ENCODE measurements at places on chromosomes 5 and 9.
A peak's percentile ranks its signal among the peaks of the same experiment; 100 is the strongest.

- H3K36me3 ChIP-seq, result peaks cover 1% of the 10 kb centered on the region
- H3K27me3 ChIP-seq, result peaks cover 1% of the 10 kb centered on the region
- no peak overlapping the region for H3K4me3 ChIP-seq
- no peak overlapping the region for H3K27ac ChIP-seq
Observed at GRCh38 chr5:141155540-141156374, 5.9 kb downstream of the PCDHB6 start.

- no peaks in the 10 kb centered on the region for H3K36me3 ChIP-seq
- no peaks in the 10 kb centered on the region for H3K4me1 ChIP-seq
- no peak for DNase-seq
- H3K4me3 ChIP-seq, result no peak overlapping the region
- peaks cover 7% of the 10 kb centered on the region for H3K27me3 ChIP-seq
Observed at GRCh38 chr5:133434336-133434735, 178.0 kb downstream of the FSTL4 start.

DNA sequence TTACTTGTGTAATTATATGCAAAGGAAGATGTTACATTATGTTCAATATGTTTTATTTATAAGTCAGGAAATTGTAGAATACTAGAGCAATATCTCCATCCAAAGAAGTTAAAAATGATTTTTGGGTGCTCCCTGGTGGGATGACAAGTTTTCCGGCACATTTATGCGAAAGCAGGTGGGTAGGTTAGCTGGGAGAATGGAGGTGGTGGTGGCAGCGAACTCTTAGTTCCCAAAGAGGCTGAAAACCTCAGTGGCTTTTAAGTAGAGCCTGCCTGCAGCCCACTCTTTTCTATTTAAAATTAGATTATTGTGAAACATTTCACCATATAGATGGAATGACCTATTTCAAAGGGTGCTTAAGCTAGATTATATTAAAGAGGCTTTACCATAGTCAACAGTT lies 51.8 kb downstream of the ANKRD33B start:
- peaks cover 18% of the 10 kb centered on the region for H3K36me3 ChIP-seq
- H3K27ac ChIP-seq, result no peak overlapping the region
- no peak for DNase-seq
- H3K27me3 ChIP-seq, result no peaks in the 10 kb centered on the region

GRCh38 chr9:74513221-74513620 lies 16.1 kb downstream of the RORB start:
- no peaks in the 10 kb centered on the region for H3K36me3 ChIP-seq
- H3K4me1 ChIP-seq, result no peaks in the 10 kb centered on the region
- H3K4me3 ChIP-seq, result no peak overlapping the region
- no peak for DNase-seq
- peaks cover 1% of the 10 kb centered on the region for H3K27me3 ChIP-seq

DNA sequence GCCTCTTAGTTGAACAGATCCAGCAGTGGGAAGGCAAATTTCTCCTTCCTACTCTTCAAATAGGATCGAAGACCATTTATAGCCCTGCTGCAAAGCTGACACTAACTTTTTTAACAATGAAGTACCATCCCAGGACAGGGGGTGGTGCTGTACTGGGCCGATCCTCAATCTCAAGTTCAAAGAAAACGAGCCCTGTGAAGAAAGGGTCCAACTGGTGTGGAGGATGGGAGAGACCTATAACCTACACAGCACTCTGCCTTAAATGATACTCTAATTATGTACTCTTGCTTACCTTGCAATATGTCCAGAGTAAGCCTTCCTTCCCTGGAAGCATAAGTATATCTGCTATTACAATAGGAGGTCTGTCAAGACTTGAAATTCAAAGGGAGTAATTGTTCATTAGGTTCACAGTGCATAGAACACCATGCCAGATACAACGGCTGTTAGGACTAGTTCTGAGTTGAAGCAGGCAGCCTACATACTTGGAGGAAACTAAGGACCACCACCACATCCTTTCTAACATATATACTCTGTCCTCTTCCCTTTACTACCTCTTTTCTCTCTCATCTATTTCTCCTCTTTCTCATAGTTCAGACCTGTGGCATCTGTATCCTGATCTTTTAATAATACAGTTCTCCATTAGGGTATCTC lies 6.2 kb downstream of the ETF1 start:
- H3K27me3 ChIP-seq, result no peaks in the 10 kb centered on the region
- DNase-seq, result no peak
- peak overlapping the region; percentile 33 for H3K27ac ChIP-seq

- no peak overlapping the region for H3K27ac ChIP-seq
- peaks cover 21% of the 10 kb centered on the region for H3K27me3 ChIP-seq
- H3K4me3 ChIP-seq, result peak overlapping the region; percentile 78
- peaks cover 12% of the 10 kb centered on the region for H3K4me1 ChIP-seq
Observed at GRCh38 chr5:114360816-114361723, 800 bp upstream of the KCNN2 start.

- no peak overlapping the region for H3K4me3 ChIP-seq
- H3K27ac ChIP-seq, result no peak overlapping the region
- peaks cover 14% of the 10 kb centered on the region for H3K27me3 ChIP-seq
- DNase-seq, result no peak
- H3K4me1 ChIP-seq, result no peaks in the 10 kb centered on the region
Observed at GRCh38 chr9:98879094-98879962, 64.4 kb upstream of the COL15A1 start.

DNA sequence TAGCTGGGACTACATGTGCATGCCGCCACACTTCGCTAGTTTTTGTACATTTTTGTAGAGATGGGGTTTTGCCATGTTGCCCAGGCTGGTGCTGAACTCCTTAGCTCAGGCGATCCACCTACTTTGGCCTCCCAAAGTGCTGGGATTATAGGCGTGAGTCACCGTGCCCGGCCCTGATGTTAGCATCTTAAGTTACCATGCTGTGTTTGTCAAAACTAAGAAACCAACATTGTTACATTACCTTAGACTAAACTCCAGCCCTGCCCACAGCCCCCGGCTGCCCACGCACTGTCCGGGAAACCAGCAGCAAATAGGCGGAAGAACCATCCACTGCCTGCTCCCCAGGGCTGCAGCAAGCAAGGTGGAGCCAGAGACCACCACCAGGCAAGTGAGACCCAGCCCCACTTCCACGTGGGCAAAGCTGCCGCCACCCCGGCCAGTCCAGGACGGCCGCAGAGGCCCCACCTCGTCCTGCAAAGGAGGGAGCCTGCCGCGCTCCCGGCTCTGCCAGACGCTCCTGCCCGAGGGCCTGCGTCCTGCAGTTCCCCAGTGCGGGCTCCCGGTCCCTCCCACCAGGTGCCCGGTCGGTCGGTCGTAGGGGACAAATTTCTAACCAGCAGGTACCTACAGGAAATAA lies 35.7 kb upstream of the TXN start:
- no peaks in the 10 kb centered on the region for H3K36me3 ChIP-seq
- no peak overlapping the region for H3K4me3 ChIP-seq
- H3K27me3 ChIP-seq, result peaks cover 7% of the 10 kb centered on the region

- DNase-seq, result peak; percentile 77
- no peaks in the 10 kb centered on the region for H3K36me3 ChIP-seq
- H3K4me3 ChIP-seq, result peak overlapping the region; percentile 78
- peaks cover 29% of the 10 kb centered on the region for H3K4me1 ChIP-seq
- peak overlapping the region; percentile 92 for H3K27ac ChIP-seq
Observed at GRCh38 chr5:139710319-139711066, 62.3 kb downstream of the CXXC5 start.

GRCh38 chr9:94699715-94700373 lies 26.7 kb upstream of the AOPEP start:
- H3K27me3 ChIP-seq, result peaks cover 17% of the 10 kb centered on the region
- DNase-seq, result no peak
- no peak overlapping the region for H3K4me3 ChIP-seq
- no peaks in the 10 kb centered on the region for H3K4me1 ChIP-seq
- no peaks in the 10 kb centered on the region for H3K36me3 ChIP-seq

DNA sequence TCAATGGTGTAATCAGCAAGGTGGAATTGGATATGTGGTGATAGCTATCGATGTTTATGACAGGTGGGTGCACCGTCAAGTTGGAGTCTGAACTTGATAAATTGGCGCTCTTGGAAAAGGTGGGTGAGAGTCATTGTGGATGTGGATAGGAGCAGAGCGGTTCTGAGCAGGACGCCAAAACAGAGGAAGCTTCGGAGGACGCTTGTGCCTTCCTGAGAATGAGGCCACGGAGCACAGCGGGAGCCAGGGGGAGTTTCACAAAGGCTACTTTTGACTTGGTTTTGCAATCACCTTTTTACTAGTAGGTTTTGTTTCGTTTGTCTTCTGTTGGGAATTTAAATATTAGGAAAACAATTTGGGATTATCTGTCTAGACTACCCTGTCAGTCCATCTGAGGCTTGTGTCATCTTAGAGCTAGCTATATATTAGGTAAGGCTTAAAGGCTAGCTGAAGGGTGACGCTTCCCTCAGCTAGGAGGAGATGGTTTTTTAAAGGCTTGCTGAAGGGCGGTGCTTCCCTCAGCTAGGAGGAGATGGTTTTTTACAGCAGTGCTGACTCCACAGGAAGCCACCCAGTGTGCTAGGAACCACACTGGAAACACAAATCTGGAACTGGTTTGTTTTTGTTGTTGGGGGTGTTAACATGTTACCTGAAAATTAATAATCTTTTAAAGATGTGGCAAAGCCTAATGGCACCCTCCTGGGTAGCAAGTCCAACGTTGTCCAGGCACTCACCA lies 142.4 kb upstream of the IRX4 start:
- H3K27ac ChIP-seq, result no peak overlapping the region
- no peak for DNase-seq
- H3K4me1 ChIP-seq, result no peaks in the 10 kb centered on the region
- no peak overlapping the region for H3K4me3 ChIP-seq

- H3K36me3 ChIP-seq, result no peaks in the 10 kb centered on the region
- no peak overlapping the region for H3K4me3 ChIP-seq
- no peak for DNase-seq
- H3K27ac ChIP-seq, result no peak overlapping the region
- H3K4me1 ChIP-seq, result peaks cover 2% of the 10 kb centered on the region
Observed at GRCh38 chr5:90297045-90297764, 112.4 kb downstream of the CETN3 start.

Measured in memory B cell (primary cell).